ENCODE measurements at places on chromosomes 6 and 20.

DNA sequence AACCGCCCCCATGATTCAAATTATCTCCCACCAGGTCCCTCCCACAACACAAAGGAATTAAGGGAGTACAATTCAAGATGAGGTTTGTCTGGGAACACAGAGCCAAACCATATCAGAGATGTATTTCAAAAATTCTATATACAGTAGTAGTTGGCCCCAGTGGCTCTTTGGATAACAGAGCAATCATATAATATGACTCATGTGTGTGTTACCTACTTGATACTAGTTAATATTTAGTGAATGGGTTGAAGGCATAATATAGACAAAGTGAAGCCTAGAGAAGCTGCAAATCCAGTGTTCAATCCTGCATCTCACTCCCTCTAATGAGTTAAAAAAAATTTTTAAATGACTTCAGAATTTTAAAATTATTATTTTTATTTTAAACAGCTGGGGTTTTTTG is 43.2 kb downstream of the KAT14 start:
- DNase-seq: no peak

GRCh38 chr6:71486461-71486860 is 197.8 kb downstream of the OGFRL1 start:
- DNase-seq: no peak

- DNase-seq: no peak
These were observed 105.9 kb upstream of the MLN start for GRCh38 chr6:33909737-33910136.

GRCh38 chr20:49408509-49409104 is 73.9 kb downstream of the KCNB1 start:
- no peak for DNase-seq

DNA sequence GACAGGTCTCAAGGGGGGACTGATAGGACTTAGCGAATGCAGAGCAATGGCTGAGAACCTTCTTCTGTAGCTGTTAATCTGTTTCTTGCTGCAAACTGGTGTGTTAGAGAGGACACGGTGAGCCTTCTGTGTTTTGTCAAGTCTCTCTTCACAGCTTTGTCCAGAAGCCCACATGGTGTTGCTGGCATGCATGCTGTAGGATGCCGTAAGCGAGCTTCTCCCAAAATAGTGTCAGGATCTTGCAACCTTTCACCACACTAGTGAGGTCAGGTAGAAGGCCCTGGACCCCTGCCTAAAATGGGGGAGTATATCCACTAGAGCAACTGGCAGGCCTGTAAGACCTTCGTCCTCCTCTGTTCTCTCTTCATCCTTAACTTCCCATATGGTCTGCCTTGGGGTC is 51.9 kb upstream of the GLP1R start:
- DNase-seq: no peak

- DNase-seq: no peak
These were observed 38.1 kb upstream of the GCLC start for GRCh38 chr6:53582963-53583362.

DNA sequence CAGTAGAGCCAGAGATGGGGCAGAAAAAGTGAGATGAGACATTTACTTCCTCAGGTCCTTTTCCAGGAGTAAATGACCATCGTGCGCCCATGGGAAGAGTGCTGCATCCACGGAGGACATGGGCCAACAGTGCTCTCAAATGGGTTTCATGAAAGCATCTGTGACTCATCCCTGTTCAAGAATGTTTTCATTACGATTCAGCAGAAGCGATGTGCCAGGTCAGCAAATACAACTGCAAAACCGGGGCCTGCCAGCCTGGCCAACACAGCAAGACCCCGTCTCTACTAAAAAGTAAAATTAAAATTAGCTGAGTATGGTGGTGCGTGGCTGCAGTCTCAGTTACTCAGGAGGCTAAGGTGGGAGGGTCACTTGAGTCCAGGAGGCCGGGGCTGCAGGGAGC is 125.1 kb downstream of the LY86 start:
- DNase-seq: no peak
